ENCODE measurements at places on chromosomes 5 and 9.

DNA sequence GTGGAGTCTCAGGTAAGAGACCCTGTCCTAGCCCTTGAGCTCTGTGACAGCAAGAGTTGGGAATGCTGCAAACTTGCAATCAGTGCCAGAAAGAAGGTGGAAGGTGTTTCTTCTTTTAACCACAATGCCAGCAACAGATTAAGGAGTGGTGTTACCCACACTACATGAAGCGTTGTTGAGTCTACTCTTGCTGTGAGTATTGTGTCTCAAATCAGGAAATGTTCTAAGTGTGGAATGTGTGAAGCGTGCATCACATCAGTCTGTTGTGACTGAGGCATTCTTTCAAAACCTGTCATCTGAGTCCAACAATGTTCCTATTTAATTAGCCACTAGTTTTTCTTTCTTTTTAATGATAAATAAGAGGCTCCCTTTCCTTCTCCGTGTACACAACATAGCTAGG is 2.9 kb upstream of the LURAP1L start:
- no peak for DNase-seq

DNA sequence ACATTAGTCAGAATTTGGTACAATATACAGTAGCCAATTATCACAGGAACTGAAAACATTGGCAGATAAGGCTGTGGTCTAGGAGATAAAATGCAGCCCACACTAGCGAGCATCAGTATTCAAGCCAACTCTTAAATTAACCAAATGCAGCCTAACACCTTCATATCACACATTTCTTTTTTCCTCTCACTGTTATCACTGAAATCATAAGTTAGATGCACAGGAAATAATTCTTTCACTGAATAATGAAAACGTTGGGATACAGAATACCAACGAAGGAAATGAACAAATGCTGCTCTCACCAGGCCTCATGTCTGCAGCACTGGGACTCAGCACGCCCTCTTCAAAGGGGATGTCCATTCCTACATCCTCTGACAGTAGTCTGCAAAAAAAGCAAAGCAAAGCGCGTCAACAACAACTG is 109.1 kb upstream of the PCA3 start:
- DNase-seq = no peak

DNA sequence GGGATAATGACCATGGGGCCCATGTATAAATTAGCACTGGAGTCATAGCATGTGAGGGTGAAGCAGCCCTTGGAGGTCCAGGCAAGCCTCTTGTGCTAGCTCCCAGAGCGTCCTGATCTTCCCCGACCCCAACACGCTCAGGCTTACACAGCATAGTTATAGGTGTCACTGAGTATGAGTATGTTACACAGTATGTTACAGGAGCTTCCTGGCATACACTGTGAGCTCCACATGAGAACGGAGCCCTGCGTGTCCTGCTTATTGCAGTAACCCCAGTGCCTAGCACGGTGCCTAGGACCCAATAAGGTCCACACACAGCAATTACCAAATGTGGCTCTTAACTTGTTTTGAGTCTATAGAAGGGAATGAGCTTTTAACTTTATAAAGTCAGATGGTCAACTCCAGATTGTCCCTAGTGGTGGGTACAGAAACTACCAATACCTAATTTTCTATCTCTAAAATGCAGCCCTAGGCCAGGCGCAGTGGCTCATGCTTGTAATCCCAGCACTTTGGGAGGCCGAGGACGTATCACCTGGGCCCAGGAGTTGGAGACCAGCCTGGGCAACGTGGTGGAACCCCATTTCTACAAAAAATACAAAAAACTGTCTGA is 64.1 kb downstream of the PLAC8L1 start:
- DNase-seq = no peak

- no peak for DNase-seq
Measured at GRCh38 chr9:17031546-17031945, 103.3 kb upstream of the CNTLN start.

DNA sequence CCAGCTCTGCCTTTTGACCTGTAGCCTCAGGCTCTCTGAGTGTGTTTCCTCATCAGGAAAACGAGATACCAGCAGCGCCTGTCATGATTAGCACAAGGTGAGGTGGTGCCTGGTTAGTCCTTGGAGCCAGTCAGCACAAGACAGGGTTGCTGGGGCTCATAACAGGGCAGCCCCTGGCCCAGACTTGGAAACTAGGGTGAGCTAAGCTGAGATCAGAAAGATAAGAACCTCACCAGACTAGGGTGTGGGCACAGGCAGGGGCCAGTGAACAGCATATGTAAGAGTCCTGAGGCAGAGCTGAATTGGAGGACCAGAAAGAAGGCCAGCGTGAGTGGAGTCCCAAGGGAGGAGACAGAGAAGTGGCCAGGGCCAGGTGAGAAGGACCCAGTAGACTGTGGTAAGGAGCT is 42.7 kb upstream of the FUBP3 start:
- DNase-seq = no peak

GRCh38 chr5:169980418-169981053 is at the start of gene INSYN2B:
TSS of gene INSYN2B (minus strand) at chr5:169980495. CDS start at chr5:169883898, 96,597 bp downstream.
- DNase-seq = no peak

DNA sequence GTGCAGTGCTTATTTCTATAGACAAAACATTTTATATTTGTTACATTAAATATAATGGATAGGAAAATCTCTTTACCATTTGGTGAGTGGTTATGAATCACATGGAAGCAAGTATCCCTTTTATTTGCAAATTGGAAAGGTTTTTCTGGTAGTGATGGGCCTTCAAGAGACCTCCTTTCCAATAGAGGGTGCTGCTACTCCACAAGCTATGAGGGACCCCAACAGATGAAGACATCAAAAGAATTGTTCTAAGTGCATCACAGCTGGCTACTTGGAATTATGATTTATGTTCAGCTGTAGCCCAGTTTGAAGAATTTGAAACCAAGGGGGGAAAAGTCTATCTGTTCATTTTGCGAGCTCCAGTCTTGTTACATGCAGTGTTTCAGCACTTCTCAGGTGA is 493.7 kb upstream of the SGCD start:
- no peak for DNase-seq

GRCh38 chr5:159855476-159856191 is 60.6 kb upstream of the ADRA1B start:
- no peak for DNase-seq

GRCh38 chr5:157842185-157842584 is 16.8 kb downstream of the CLINT1 start:
- DNase-seq = no peak

- no peak for DNase-seq
Measured at GRCh38 chr9:123447934-123448646, 92.1 kb downstream of the CRB2 start.

DNA sequence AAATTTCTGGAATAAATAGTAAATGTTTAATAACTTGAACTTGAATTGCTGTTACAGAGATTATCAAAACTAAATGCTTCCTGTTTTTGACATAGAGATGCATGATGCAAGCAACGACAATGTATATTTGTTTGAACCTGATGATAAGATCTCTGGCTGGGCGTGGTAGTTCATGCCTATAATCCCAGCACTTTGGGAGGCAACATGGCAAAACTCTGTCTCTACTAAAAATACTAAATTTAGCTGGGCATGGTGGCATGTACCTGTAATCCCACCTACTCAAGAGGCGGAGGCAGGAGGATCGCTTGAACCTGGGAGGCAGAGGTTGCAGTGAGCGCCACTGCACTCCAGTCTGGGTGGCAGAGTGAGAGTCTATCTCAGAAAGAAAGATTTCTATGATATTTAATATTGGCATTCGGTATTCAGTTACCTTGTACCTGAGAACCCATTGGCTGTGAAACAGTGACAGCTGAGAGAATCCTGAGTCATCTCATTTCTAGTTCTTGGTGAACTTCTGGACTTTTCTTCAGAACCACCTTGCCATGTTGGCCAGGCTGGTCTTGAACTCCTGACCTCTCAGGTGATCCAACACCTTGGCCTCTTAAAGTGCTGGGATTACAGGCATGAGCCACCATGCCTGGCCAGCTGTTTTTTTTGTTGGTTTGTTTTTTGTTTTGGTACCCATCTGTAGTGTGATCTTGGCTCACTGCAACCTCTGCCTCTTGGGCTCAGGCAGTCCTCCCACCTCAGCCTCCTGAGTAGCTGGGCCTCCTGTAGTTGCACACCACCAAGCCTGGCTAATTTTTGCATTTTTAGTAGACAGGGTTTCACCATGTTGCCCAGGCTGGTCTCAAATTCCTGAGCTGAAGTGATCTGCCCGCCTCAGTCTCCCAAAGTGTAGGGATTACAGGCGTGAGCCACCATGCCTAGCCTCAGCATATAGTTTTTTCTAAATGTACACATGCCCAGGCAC is 10.0 kb upstream of the FGF18 start:
- no peak for DNase-seq

DNA sequence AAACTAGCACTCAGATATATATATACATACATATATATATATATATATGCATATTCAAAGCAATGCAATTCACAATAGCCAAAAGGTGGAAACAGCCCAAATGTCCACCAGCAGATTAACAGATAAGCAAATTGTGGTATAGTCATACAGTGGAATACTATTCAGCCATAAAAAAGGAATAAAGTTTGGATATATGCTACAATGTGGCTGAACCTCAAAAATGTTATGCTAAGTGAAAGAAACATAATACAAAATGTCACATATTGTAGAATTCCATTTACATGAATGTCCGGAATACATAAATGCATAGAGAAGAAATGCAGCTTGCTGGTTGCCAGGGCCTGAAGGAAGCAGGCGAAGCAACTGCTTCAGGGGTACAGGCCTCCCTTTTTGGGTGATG is 143.4 kb downstream of the ATPSCKMT start:
- no peak for DNase-seq

DNA sequence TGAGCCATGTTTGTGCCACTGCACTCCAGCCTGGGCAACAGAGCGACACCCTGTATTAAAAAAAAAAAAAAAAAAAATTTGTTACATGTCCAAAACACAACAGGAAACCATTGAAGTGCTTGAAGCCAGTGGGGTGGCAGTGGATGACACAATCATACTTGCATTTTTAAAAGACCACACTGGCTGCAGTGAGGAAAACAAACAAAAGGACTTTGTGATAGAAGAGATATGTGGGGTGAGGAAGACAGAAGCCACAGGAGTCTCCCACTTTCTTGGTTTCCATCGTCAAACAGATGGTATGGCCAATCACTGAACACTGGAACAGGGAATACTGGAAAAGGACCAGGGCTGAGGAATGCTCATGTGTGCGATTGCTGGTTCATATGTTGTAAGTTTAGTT is 20.9 kb upstream of the COMMD10 start:
- no peak for DNase-seq

- no peak for DNase-seq
Measured at GRCh38 chr5:164265566-164265965, 760.1 kb downstream of the MAT2B start.

- DNase-seq = no peak
Measured at GRCh38 chr5:79663212-79663611, 26.4 kb upstream of the CMYA5 start.

GRCh38 chr9:123745451-123745850 is 184.5 kb downstream of the DENND1A start:
- no peak for DNase-seq

- DNase-seq = no peak
Measured at GRCh38 chr5:43376496-43377140, 35.6 kb downstream of the CCL28 start.

GRCh38 chr5:59212596-59212995 is 629.7 kb downstream of the RAB3C start:
- no peak for DNase-seq

GRCh38 chr5:140107312-140108092 is 6.4 kb upstream of the PURA start:
- peak; percentile 48 for DNase-seq

GRCh38 chr5:130136300-130136699 is 232.0 kb downstream of the CHSY3 start:
- no peak for DNase-seq

DNA sequence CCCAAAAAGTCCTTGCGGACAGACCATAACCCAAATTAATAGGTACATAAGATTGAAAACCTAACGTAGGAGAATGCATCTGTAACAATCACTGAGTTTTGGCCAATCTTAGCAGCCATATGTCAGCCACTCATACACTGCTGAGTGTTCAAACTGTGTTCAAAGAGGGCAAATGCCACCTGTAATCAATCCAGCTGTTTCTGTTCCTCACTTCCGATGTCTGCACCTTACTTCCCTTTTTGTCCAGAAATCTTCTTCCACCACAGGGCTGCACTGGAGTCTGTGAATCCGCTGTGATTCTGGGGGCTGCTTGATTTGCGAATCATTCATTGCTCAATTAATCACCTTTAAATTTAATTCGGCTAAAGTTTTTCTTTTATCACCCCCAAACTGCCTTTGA is 263.9 kb downstream of the ICE1 start:
- no peak for DNase-seq

GRCh38 chr5:54844905-54845566 is 140.4 kb downstream of the ESM1 start:
- no peak for DNase-seq

GRCh38 chr9:8571643-8572042 is 772.1 kb upstream of the DMAC1 start:
- no peak for DNase-seq

DNA sequence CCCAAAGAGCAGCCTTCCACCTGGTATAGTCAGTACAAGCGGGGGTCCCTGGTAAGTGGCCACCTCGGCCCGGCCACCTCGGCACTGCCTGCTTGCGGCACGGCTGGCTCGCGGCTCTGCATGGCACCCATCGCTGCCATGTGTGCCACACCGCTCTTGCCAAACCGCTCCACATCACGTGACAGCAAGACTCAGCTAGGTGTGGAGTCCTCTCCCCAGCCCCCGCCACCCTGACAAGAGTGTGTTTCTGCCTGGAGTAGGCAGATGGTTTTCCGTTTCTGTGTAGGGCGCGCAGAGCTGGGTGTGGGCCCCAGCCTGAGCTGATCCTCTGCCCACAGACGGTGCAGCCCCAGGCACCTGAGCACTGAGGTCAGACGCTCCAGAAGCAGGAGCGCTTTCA is 50.5 kb upstream of the FCN2 start:
- no peak for DNase-seq

GRCh38 chr5:1445313-1445688 is at the start of gene SLC6A3:
TSS of gene SLC6A3 (minus strand) at chr5:1445440. CDS start at chr5:1443197, 2,243 bp downstream.
- no peak for DNase-seq

GRCh38 chr5:3660630-3661029 is 65.0 kb downstream of the IRX1 start:
- DNase-seq = no peak

- DNase-seq = no peak
Measured at GRCh38 chr9:72753266-72753893, 199.5 kb downstream of the ALDH1A1 start.

DNA sequence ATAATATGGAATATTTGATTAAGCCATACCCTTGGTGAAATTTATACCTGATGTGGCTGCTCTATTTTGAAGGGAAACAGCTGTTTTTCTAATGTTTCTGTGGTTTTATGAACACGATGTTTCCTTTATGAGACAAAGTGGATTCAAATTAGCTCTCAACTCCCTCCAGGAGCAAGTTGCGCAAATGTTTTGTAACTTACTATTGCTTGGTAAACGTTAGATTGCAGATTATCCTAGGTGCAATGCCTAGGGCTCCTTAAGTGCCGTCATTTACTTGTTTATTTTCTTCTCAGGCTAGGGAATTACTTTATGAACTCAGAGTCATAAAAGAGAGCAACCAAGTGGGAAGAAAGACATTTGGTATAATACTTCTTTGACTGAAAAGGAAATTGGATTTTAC is 763.1 kb downstream of the TAF11L14 start:
- DNase-seq = no peak

GRCh38 chr5:150438873-150439546 is 10.5 kb downstream of the RPS14 start:
- no peak for DNase-seq

GRCh38 chr5:177169271-177169670 is 35.7 kb downstream of the NSD1 start:
- no peak for DNase-seq

- DNase-seq = no peak
Measured at GRCh38 chr5:79964136-79964535, 26.9 kb downstream of the MTX3 start.

GRCh38 chr9:134325813-134326723 is at the start of gene RXRA:
TSS of gene RXRA (plus strand) at chr9:134326455. CDS start at chr9:134326632, 177 bp downstream.
- peak; percentile 15 for DNase-seq

All from NCI-H1417 treated with DMSO at 0.1 percent for 48 hours (cell line).